ENCODE measurements at places on chromosomes 13 and 19.
A peak's percentile ranks its signal among the peaks of the same experiment; 100 is the strongest.

DNA sequence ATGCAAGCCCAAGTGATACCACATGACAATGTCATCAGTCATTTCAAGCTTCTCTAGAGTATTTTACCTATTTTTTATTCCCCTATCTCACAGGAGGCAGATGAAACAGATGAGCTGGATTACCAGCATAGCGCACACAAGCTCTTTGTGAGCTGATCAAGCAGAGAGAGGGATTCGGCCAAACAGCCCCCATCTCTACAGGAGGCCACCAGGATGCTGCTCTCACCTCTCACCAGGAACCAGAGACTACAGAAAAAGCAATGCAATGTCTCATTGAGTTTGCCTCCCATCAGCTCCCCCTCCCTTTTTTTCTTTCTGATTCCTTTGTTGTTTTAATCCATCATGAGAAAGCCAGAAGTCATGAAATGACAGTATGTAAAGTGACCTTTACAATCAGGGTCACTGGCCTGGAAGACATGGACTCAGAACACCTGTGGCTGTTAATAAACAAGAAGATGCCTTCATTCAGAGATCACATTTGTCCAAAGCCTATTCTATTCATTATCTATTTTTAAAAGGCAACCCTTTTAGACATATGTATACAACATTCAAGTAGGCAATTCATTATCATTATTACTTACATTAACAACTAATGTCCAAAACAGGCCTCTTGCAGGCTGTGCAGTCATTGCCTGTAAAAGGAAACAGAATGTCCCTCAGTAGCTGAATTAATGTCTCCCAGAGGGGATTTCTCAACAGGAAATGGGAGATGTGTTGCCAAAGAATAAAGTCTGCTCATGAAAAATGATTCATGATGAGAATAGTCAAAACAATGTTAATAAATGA, 656.6 kb downstream of the TBC1D4 start:
- no peak for DNase-seq

GRCh38 chr13:48377857-48378256, 35.1 kb downstream of the LPAR6 start:
- no peak for DNase-seq

DNA sequence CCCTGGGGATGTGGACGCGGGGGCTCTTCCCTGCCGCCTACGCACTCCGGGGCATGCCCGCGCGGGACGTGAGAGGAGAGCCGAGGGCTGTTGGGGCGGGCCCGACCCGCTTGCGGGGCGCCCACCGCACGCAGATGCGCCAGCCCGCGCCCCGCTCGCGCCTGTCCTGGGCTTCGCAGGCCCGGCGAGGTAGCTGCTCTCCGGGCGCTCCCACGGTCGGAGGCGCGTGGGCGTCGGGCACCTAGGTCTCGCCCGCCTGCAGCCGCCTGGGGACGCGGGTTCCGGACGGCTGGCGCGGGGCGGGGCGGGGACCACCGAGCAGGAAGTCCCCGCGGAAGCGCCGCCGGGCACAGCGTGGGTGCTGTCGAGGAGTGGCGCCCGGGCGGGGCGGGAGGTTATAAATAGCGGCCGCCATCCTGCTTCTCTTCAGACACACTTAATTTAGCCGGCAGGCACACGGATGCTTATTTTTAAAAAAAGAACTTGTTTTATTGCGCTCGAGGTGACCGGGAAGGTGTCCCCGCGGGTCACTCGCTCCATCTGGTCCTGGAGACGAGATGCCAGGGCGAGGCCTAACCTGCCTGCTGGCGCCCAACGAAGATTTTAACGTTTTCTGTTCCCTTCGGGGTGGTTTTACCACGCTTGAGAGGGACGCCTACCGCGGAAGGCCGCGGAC, 561 bp upstream of the GJA3 start:
- no peak for DNase-seq

- no peak for DNase-seq
Measured at GRCh38 chr13:107203146-107203847, 635.4 kb upstream of the ARGLU1 start.

GRCh38 chr19:11931513-11931912, 6.6 kb downstream of the ZNF700 start:
- DNase-seq, result no peak

DNA sequence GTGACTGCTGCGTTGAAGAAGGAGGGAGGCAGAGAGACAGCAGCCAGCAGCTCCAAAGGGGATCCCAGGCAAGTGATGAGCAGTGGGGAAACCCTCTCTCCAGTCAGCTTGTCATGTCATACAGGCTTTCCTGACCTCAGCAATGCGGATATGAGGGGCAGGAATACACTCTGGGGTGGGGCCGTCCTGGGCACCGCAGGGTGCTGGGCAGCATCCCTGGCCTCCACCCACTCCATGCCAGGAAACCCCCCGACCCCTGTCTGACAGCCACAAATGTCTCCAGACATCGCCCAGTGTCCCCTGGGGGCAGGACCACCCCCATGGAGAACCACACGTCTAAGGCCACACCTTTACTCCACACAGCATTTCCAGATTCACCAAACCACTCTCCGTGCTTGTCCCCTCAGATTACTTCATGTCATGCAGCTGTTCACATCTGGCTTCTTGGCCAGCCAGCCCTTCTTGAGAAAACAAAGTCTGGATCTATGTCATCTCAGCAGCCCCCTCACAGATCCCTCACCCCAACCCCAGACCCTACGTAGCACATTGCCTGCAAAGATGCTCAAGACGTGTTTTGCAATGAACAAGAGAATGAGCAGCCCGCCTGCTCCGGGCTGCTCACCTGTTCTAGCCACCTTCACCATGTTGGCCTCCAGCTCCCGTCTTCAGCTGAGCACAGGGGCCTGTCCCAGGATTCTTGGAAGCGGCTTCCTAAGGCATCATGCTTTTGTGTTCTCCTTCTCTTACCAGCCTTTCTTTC, 46.5 kb downstream of the RFX2 start:
- DNase-seq, result no peak

- DNase-seq, result peak; percentile 91
Measured at GRCh38 chr13:110714797-110715394, 1.4 kb downstream of the ING1 start.

- no peak for DNase-seq
Measured at GRCh38 chr13:46778890-46779289, 18.1 kb downstream of the ESD start.

DNA sequence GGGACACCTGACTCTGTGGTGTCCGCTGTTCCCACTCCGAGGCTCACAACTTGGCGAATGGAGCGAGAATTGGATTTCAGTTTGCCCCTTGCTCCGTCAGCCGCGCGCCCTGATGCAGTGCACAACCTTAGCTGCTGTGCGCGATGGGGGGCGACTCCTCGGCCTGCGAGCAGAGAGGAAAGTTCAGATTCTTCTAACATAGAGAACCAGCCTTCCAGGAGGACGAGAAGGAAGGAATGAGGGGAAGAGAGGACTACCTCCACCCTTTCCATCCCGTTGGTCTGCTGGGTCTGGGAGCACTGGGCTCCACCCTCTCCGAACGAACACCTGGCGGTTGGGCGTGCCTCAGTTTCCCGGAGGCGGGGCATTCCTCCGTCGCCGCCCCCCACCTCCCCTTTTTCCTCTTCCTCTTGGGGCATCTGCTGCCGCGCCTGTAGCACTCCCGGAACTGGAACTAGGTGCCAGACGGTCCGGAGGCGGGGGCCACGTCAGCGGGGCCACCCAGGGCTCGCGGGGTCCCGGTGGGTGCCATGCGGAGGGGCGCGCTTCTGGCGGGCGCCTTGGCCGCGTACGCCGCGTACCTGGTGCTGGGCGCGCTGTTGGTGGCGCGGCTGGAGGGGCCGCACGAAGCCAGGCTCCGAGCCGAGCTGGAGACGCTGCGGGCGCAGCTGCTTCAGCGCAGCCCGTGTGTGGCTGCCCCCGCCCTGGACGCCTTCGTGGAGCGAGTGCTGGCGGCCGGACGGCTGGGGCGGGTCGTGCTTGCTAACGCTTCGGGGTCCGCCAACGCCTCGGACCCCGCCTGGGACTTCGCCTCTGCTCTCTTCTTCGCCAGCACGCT, at the start of gene KCNK6:
TSS of gene KCNK6 (plus strand) at position 425 of the 838 bp plus-strand sequence. CDS start at position 531, 106 bp downstream.
- no peak for DNase-seq

DNA sequence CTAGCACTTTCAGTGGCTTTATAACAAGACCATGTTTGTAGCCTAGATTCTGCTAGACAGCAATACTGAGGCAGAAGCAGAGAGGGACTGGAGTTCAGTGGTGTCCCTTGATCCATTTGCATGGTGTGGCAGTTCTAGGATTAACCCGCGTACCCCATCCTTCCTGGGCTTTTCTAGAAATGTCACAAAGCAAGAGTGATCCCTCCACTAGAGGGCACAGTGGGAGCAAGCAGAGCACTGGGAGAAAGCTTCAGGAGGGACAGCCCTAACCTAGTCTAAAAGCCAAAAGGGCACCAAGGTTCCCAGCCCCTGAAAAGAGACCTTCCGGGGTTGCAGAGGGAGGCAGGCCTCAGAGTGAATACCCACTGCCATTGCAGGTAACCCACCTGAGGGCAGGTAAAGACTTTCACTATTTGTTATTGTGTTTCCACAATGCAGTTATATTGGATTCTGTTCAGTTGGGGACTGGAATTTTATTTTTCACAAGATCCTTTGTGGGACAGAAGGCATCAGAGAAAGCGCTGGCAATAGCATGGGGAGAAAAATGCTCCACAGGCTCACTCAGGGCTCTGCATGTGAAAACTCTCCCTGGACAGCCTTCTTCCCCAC, 170.6 kb downstream of the FLT1 start:
- DNase-seq, result peak; percentile 14

DNA sequence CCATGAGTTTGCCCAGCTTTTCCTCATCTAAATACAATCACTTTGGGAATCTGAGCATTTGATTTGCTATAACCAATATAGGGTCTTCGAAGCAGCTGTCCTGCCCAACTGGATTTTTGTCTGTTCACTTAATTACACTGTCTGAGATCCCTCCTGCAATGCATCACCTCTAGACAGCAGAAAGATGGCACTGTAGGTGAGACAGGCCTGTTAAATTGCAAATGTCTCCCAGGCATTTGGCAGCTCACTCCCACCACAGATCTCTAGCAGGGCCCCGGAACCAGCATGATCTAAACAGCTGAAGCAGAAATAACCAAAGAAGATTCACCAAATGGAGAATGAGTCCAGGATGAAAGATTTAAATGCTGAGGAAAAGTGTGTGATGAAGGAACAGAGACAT, 41.9 kb upstream of the SERPINE3 start:
- no peak for DNase-seq

GRCh38 chr19:17888260-17888659, 16.5 kb downstream of the SLC5A5 start:
- DNase-seq, result no peak

- peak; percentile 45 for DNase-seq
Measured at GRCh38 chr13:23570099-23570920, at the start of gene TNFRSF19. TNFRSF19 (plus strand) TSS chr13:23570412; CDS start chr13:23590184, 19,772 bp downstream.

GRCh38 chr13:97234742-97235141, 12.6 kb downstream of the MBNL2 start:
- DNase-seq, result no peak

DNA sequence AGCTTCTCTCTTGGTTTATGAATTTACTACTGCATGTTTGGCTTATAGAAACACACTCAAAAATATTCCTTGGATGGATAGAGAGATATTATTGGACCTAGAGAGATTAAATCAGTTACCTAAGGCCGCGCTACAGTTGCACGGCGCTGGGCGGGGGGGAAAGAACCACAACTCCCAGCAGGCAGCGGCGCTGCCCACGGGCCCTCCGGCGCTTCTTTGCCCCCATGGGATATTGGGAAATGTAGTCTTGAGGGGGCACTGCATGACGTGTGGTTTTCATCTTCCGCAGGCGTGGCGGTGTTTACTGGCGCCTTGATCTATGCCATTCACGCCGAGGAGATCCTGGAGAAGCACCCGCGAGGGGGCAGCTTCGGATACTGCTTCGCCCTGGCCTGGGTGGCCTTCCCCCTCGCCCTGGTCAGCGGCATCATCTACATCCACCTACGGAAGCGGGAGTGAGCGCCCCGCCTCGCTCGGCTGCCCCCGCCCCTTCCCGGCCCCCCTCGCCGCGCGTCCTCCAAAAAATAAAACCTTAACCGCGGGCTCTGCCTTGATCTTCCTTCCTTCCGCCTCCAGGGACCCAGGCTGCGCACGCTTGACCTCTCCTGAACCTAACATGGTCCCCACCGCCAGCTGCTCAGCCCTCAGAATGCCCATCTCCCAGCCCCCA, 4.8 kb downstream of the EMP3 start:
- peak; percentile 93 for DNase-seq

- DNase-seq, result peak; percentile 89
Measured at GRCh38 chr13:102028868-102029267, 373.0 kb downstream of the FGF14 start.

DNA sequence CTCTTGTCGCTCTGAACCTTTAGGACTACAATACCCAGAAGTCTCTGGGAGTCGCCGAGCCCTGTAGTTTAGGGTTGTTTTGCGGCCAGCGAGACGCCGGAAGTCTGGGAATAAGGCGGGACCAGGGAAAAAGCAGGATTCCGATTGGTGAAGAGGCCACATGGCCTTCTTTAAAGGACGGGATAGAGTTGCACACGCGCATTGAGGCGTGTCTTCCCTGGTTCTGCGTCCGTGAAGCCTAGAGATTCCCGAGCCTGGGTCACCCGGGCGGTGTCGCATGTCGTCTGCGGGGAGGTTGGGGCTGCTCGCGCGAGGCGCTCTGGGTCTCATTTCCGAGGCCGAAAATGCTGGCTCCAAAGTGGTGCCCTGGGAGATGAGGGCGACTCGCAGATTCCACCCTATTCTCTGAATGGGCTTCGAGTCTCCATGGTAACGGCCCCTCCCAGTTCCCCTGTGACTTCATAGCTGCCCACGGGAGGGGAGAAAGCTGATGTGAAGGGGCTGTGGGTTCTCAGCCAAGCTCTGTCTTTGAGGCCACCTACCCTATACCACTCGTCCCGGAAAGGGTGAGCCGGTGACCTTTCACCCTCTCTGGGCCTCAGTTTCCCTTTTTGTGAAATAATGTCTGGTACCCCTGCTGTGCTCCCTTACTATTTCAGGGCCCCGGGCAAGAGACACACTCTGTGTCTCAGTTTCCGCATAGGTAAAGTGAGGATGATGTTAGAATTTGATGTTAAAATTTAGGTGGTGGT, 614 bp upstream of the ZSCAN5A start:
- DNase-seq, result peak; percentile 98

- DNase-seq, result no peak
Measured at GRCh38 chr13:30032263-30032662, 181.8 kb upstream of the UBL3 start.

- no peak for DNase-seq
Measured at GRCh38 chr19:13797870-13798269, 2.6 kb downstream of the ZSWIM4 start.

All from NCI-H1105 treated with DMSO at 0.1 percent for 48 hours (cell line).